ENCODE measurements at places on chromosomes 1 and 21.
A peak's percentile ranks its signal among the peaks of the same experiment; 100 is the strongest.

GRCh38 chr1:85201340-85202091 is 700 bp upstream of the SYDE2 start:
- DNase-seq, result peak; percentile 79

GRCh38 chr1:1929639-1930545 is 10.8 kb upstream of the TMEM52 start:
- DNase-seq, result no peak

DNA sequence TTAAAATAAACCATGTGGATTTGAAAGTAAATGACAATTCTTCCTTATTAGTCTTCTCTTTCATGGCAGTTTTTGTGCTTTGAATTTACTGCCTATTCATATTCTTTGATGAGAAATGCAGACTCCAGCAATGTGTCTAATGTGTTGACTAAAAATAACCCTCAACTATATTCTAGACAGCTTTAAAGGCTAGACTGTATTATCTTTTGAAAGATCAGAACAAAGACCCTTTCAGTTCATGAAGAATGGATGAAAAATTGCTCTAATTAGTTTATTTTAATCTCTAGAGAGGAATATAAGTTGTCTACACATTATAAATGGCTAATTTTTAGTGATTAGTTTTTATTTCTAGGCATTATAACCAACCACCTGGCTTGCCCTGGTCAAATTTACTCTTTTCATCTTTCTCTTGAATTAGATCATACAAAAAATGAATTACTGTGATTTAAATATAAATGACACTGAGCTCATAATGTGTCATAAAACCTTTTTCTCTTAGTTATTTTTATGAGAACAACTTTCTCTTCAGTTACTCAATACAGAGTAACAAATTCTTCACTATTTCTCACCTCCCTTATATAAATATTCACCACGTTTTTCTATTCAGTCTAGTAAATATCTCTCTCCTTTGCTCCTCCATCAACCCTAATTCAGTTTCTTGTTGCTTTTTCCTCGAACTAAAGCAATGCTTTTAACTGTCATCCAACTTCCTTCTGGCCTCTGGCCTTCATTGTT is 428.5 kb upstream of the TMPRSS15 start:
- no peak for DNase-seq

DNA sequence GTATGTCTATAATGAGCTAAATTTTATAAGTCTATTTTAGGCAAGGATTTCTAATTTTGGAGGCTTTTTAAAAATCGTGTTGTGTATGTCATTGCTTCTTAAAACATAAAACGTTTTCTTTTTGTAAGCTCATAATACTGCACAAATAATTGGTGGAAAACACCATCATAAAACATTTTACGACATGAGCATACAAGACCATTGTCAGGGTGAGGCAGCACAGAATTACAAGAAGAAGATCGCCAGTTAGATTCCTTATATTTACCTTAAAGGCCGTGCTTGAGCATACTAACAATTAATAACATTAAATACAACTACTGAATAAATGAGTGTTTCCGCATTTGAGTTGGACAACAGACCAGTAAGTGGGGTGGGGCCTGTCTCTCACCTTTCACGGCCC is 19.1 kb upstream of the LMX1A start:
- no peak for DNase-seq

- peak; percentile 16 for DNase-seq
These were observed 134.7 kb upstream of the CD34 start for GRCh38 chr1:208045463-208046260.

- no peak for DNase-seq
These were observed 2.6 kb downstream of the GJC2 start for GRCh38 chr1:228152097-228152917.

- no peak for DNase-seq
These were observed 401.7 kb upstream of the PROX1 start for GRCh38 chr1:213585959-213586586.

DNA sequence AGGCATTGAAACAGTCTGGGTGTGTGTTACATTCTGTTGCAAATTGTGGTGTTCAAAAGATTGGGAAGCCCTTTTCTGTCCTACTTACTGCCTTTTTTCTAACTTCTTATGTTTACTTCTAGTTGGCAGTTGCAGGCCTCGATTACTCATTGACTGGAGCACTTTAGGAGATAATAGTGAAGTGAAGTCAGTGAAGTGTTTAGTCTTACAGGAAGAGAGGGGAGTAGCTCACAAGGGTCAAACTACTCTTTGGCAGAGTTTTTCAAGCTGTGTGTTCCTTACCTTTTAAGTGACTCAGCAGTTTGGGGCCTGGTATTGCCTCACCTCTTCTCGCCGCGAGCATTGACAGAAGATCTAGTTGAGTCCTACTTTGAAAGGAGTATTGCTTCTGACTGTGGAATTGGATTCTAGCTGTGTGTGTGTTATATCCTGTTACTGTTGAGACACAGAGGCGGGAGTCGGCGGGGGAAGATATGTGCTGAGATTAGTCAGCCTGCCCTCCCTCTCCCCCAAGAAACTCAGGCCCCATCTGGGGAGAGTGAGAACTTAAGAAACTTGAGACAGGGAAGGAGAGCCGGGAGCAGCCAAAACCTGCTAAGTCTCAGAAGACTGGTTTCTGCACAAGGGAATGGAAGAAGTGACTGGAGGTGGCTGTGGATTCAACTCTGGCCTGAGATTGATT is 19.3 kb downstream of the AHCYL1 start:
- DNase-seq, result peak; percentile 89

DNA sequence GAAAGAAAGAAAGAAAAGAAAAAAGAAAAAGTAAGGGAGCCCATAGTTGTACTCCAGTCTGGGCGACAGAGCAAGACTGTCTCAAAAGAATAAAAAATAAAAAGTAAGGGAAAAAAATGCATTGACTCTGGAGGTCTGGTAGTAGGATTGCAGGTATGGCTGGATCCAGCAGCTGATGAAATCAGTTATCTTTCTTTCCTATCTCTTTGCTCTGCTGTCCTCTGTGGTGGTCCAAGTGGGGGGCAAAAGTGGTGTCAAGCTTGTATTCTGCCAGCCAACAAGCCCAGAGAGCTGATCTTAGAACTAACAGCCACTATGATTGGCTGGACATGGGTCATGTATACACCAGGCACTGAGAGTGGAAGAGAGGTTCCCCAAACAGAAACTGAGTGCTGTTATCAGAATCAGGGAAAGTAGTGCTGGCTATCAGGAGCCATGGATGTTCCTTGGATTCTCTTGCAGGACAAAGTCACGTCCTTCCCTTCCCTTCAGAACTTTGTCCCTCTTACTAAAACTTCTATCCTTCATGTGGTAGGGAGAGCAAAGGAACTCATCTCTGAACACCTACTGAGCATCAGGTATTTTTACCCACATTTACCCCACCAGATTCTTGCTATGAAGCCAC is 3.5 kb upstream of the FBLIM1 start:
- no peak for DNase-seq

DNA sequence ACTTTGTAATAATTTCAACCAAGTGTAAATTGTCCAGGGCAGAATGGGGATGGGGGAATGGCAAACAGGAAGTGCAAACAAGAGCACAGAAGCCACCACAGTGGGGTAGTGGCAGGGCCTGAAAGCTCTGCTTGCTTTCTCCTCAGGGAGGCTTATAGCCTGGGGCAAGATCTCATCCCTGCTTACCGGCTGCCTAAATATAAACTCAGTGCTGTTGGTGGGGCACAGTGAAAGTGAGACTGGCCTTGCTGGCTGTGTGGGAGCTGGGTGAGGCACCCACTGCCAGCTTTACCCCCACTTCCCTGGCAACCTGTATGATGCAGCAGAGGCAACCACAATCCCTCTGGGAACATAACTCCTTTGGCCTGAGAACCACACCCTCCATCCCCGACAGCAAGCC is 15.2 kb downstream of the STYXL2 start:
- DNase-seq, result no peak

GRCh38 chr1:223707256-223708000 is 4.9 kb upstream of the CAPN2 start:
- peak; percentile 33 for DNase-seq

GRCh38 chr1:169874229-169874628 is 19.5 kb downstream of the SCYL3 start:
- DNase-seq, result no peak

DNA sequence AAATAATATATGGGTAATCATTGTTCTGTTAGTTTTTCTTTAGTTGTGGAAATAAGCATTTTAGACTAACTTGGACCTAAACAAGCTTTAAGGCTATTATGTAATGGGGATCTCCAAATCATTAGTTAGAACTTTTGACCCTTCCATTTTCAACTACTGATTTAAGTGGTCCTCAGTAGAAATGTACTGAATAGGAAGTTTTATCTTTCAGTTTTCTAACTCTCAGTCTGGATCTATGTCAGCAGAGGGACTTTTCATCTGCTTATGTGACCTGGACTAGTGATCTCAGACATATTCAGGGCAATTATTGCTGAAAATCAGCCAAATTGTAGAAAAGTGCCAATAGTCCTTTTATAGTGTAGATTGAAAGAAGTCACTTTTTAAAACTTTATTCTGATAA is 56.0 kb downstream of the SASS6 start:
- DNase-seq, result no peak

DNA sequence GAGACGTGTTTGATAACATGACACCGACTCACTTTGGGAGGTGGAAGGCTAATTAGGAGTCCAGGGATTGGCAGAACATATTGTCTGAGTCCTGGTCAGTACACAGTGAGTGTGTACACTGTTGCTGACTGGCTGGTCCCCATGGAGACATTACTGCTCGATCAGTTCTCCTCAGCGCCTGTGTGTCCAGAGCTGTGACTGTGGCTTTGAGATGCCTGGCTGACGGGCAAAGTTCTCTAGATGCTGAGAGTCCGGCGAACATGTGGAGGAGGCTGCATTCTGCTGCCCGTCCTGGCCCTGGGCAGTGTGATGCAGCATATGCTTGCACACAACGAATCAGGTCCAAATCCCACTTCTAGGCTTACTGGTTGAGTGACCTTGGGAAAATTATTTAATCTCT is 280.1 kb upstream of the ST6GALNAC5 start:
- DNase-seq, result no peak

DNA sequence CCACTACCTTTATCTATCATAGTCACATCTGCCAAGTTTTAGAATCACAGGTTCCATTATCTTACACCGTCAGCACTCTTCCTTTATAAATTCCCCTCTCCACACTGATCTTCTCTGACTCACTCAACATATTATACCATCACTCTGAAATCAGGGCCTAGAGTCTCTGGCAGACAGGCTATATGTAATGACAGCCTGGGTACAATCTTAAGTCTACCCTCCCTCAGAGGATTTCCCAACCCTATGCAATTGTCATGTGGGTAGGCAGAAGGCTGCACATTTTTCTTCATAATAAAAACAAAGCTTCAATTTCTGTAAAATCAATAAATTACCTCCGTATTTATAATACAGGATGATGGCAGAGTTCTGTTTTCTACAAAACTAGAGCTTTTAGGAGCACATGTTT is 138.0 kb downstream of the RERE start:
- peak; percentile 52 for DNase-seq

- peak; percentile 74 for DNase-seq
These were observed 1.8 kb upstream of the CKS1B start for GRCh38 chr1:154972517-154973343.

DNA sequence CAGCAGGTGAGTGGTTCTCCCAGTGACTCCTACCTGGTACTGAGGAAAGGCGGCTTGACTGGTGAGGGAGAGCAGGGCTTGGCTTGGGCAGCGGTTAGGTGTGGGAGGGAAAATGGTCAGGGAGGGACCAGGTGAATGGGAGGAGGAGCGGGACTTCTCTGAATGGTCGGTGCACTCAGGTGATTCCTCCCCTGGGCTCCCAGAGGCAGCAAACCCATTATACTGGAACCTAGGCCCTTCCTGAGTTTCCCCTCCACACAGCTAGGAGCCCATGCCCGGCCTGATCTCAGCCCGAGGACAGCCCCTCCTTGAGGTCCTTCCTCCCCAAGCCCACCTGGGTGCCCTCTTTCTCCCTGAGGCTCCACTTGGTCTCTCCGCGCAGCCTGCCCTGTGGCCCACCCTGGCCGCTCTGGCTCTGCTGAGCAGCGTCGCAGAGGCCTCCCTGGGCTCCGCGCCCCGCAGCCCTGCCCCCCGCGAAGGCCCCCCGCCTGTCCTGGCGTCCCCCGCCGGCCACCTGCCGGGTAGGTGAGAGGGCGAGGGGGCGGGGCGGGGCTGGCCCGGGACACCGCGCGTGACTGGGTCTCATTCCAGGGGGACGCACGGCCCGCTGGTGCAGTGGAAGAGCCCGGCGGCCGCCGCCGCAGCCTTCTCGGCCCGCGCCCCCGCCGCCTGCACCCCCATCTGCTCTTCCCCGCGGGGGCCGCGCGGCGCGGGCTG is 2.3 kb downstream of the ARTN start:
- no peak for DNase-seq

Data from OCI-M1 (cell line).